ENCODE measurements at places on chromosomes 2 and 18.

DNA sequence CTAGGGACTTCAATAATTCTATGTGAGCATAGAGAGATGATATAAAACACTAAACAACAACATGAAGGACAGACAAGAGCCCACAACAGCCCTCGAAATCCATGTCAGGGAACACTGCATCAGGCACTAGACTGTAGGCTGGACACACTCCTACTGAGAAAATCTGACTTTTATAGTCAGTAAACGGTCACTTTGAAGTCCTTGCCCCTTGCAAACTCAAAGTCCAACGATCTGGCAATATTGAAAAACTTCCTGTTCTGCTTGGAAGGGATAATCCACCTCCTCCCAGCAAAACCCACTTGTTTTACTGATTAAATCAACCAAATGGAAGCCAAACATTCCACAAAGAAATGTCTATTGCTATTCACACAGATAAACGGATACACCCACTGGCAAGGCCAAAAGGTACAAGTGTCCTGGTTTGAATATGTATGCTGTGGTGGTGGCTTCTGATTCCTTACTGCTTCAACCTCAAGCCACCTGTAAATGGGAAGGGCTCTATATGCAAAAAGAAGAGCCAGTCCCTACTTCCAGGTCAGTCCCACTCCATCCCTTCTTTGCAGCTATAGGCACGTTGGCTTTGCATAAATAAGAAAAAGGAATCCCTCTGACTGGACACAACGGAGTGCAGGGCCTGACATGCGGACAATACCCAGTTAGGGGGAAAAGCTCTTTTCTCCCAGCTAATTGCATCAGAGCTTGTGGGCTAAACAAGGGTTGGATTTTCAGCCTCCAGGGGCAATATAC, 56.6 kb downstream of the STK39 start:
- no peak for DNase-seq

DNA sequence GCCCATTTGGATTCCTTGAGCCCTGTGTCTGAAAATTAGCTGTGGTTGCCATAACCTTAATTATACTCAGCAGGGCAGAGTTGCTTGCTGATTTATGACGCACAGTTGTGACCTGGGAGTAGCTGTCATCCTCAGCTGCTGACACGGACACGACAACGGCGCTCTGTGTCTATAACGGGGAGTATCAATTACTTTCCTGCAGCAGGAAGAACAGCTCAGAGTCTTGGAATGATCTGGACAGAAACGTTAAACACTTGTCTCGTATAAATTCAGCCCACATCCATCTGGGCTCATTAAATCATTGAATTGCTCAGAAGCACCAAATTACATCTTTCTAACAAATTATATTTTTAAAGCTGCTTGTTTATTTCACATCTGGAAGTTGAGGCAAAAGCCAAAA, 116.3 kb downstream of the SEPTIN10 start:
- no peak for DNase-seq

GRCh38 chr2:10965241-10965843, 53.6 kb downstream of the KCNF1 start:
- DNase-seq: no peak

- DNase-seq: no peak
These were observed 74.4 kb upstream of the TANC1 start for GRCh38 chr2:158894078-158894477.

DNA sequence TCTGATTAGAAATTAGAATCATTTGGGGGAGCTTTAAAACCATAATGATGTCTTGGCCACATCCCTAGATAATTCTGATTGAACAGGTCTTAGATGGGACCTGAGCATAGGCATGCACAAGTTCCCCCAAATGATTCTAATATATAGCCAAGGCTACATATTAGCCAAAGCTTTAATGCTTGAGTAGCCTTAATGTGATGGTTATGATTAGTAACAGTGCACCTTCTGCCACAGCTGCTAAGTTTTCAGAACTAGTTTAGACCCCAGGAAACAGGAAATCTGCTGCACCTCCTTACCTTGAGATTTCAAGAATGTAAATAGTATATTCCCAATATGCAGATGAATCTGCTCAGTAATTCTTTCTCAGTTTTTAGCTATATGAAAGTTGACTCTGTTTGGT, 119.8 kb downstream of the PTPN4 start:
- no peak for DNase-seq

DNA sequence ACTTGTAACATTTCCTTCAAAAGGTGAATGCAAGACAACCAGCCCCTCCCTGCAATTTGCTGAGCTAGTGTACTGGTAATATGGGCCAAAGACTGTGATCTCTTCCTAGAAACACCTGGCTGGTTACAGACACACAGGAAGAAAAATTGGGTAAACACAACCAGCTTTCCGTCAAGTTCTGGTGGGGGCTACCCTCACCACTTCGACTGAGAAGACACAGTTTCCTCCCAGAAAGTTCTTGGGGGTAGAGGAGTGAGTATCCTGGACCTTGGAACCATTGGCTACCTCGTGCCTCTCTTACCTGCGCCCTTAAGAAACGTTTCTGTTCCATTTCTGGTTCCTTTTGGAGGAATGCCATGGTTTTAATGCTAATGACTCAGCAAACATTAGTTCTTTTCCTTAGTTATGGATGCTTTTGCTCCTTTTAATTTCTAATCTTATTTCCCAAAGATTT, 120.9 kb upstream of the DLX2 start:
- no peak for DNase-seq

DNA sequence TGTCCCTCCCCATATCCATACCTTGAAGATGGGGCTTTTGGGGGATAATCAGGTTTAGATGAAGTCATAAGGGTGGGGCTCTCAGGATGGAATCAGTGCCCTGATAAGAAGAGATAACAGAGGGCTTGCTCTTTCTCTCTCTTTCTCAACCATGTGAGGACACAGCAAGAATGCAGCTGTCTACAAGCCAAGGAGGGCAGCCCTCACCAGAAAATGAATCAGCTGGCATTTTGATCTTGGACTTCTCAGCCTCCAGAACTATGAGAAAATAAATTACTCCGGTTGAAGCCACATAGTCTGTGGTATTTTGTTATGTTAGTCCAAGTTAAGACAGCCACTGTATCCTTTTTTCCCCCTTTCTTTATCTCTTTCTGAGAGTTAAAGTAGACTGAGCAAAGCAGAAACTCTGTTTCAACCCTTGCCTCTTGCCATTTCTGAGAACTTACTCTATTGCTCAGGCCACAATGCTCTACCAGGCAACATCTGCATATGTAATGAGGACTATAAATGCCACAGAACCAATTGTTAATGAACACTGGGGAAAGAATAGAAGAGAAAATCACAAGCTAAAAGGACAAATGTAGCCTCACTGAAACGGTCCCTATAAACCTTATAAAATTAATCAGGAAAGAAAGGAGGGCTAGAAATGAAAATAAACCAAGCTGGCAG, 56.9 kb downstream of the SRBD1 start:
- DNase-seq: no peak

- no peak for DNase-seq
These were observed 53.8 kb downstream of the EFEMP1 start for GRCh38 chr2:55869637-55870325.

DNA sequence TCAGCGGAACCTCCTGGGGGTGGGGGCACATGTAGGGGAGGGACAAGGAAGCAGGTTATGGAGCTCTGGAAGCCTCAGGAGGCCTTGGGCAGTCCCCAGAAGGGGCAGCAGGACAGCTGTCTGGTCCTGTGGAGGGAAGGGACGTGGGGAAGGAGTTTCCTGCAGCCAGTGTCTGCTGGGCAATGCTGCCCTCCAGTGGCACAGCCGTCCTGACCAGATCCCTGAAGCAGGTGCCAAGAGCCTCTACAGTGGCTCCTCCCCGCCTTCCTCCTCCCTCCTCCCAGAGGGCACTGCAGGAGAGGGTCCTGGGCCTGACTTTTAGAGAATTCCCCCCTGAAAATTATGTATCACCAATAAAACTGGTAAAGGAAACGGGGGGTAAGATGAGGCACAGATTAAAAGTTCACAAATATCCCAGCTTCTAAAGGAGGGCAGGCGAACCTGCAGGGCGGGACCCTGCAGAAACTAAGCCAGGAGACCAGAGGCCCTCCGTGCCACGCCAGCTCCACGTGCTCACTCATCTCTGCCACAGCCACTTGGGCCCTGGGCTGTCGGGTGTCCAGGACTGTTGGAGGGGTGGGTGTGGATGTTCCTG, 258.5 kb downstream of the TWIST2 start:
- peak; percentile 47 for DNase-seq

DNA sequence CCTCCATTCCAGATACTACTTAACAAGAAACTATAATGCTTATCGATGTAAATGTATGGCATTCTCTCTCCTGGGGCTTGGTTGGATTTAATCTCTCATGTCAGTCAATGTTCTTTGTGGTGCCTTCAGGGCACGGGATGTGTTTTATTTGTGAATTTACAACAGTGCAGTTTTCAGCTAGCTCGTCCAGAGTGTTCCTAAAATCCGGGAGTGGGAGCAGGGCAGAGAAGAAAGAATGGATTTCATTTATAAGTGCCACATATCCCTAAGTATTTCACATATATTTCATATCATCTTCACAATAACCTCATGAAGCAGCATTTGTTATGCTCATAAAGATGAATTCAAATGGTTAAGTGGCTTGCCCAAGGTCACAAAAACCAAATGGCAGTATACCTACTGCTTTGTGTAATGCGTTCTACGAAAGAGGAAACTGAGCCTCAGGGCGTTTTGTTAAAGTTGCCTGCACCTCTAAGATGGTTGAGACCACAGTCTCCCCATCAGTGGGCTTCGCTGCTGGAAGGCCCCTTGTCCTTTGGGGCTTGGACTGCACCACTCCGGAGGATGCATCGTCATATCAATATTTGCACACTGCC, 134.7 kb upstream of the MGAT5 start:
- DNase-seq: no peak

DNA sequence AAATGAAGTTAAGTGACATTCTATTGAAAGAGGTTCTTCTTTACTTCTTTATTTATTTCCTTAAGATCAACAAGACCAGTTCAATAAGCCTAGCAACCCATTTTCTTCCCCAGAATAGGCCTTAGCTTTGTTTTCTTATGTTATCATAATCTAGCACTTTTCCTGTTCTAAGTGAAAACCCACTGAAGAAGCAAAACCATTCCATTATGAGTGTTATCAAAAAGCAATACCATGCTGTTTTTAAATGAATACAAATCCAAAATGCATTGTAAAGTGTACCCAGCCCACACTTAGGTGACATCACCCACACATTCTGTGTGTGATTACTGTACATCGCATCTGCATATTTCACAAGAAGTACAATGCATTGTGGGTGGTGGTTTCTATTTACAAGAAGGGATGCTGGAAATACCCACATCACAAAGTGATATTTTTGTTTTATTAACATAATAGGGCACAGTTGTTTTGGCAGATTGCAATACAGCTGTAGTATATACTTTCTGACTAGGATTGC, 679.5 kb downstream of the KCNJ3 start:
- no peak for DNase-seq

DNA sequence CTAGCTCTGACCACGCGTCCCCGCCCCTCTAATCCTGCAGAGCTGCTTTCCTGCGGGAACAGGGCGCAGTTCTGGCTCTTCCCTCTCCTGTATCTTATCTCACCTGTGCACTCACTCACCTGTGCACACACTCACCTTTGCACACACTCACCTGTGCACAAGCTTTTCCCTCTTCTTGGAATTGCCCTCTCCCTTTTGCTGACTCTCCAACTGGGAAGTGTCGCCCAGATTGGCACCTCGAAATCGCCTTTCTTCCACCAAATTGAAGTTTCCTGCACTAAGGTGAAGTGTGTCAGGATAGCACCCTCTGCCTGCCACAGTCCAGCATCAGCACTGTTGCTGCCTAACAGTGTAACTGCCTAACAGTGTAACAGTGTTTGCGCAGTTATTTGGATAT, 566 bp upstream of the CMPK2 start:
- peak; percentile 36 for DNase-seq

- DNase-seq: no peak
These were observed 6.8 kb upstream of the PXDN start for GRCh38 chr2:1750933-1751766.

DNA sequence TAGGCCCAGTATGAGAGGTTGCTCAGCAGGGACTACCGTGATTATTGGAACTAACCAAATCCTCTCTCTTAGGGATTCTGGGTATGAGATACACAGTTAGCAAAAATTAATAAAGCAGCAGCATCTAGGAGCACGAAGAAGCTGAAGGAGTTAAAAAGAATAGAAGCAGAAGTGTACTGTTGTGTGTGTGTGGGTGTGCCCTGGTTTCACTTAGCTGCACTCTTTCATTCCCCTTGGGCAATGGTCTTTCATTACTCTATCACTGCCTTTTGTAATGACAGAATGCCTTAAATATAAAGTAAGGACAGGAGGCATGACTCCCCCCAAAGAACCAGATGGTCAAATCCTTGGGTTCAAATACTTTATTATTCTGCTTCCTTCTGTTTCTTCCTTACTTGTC, 115.9 kb upstream of the CD302 start:
- no peak for DNase-seq

DNA sequence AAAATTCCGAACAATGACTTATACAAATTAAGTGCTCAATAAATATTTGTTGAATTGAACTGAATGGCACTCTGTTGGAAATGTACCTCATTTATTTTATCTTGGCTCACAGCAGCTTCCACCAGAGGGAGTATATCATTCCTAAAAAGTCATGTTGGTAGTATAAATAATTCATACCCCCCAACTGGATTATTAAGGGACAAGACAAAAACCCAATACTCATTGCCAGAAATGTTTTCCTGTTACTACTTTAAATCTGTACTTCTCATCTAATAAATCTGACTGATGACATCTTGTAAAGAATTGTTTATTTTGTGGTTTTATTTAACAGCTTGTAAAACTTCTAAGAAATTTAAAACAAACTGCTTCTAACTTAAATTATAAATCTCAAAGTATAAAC, 163.9 kb downstream of the CDH2 start:
- no peak for DNase-seq

DNA sequence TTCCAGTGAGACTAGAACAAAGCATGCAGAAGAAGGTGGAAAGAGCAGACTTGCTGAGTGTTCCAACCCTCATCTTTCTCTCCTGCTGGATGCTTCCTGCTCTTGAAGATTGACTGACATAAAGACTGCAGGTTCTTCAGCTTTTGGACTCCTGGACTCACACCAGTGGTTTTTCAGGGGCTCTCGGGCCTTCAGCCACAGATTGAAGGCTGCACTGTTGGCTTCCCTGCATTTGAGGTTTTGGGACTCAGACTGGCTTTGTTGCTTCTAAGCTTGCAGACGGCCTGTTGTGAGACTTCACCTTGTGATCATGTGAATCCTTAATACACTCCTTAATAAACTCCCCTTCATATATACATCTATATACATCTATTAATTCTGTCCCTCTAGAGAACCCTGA, 20.4 kb downstream of the VRK2 start:
- no peak for DNase-seq

- no peak for DNase-seq
These were observed 41.5 kb upstream of the CAB39 start for GRCh38 chr2:230671117-230671516.

GRCh38 chr2:40435426-40436092, 16.3 kb downstream of the SLC8A1 start:
- DNase-seq: no peak

GRCh38 chr18:23494992-23495391, 8.3 kb upstream of the RMC1 start:
- DNase-seq: no peak

- no peak for DNase-seq
These were observed 415.2 kb upstream of the NETO1 start for GRCh38 chr18:73283032-73283431.

- DNase-seq: no peak
These were observed 13.0 kb upstream of the TET3 start for GRCh38 chr2:73971722-73972121.
